ENCODE measurements at places on chromosomes 6 and 20. TPM values are rescaled to one million over a fixed set of nuclear protein-coding genes. Genes with fewer than 3 reads are reported as not detected.
A peak's percentile ranks its signal among the peaks of the same experiment; 100 is the strongest.

DNA sequence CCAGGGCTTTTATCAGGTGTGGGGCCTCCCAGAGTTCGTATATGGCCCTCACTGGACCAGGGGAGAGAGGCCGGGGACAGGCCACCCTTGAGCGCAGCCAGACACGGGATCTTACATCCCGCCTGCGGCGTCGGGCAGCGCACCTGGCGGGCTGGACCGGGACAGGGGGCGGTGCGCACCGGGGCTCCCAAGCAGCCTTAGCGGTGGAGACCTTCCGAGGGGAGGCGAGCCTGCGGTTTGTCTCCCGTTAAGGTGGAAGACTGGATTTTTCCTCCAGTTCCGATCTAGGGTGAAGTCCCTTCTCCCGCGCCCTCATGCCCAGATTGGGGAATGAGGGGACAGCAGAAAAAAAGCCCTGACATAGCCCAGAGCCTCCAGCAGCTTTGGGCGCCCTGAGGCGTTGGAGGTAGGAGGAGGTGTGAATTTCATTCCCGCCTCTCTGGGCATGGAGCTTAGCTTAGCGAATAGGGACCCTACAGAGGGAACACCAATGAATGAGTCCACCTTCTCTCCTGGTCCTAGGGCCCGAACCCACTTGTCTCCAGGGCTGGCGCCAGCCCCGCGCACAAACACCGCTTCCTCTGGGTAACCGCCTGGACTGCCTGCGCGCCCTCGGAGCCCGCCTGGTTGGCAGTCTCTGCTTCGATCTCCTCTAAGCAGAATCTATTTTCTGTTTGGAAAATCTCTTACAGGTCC, 6.7 kb upstream of the LAMP5 start:
- DNase-seq, result no peak

CTCFL gene
- total RNA-seq, result 0.12 TPM

DNA sequence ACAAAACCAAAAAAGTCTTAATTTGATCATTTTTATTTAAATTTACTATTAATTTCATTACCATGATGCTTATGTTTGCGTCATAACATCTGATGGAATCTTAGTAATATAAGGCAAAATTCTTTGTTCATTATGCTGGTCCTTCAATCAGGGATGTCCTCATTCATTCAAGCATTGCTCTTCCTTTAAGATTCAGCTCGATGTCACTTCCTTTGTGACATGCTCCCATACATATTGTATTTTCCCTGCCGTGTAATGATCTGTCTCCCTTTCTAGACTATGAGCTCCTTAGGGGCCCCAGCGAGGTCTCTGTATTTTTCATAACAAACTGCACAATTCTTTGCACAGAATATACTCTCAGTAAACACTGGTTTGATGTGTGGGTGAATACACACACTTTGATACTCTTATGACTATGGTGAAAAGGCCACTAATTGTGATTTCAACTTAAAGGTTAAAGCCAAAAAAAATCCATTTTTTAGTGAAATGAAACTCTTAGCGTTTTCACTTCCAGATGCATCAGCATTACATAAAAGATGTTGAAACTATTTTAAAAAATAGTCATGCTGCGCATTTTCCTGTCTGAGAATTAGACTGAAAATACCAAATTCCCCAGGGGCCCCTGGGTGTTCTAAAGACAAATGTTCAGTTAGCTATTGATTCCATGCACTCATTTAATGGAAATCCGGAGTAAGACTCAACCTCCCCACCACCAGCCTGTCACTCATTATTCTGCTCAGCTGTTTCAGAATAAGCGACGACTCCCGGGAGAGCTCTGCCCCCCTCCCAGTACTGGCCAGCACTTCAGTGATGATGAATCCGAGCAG, 169.7 kb downstream of the ATXN1 start:
- DNase-seq, result no peak

DNA sequence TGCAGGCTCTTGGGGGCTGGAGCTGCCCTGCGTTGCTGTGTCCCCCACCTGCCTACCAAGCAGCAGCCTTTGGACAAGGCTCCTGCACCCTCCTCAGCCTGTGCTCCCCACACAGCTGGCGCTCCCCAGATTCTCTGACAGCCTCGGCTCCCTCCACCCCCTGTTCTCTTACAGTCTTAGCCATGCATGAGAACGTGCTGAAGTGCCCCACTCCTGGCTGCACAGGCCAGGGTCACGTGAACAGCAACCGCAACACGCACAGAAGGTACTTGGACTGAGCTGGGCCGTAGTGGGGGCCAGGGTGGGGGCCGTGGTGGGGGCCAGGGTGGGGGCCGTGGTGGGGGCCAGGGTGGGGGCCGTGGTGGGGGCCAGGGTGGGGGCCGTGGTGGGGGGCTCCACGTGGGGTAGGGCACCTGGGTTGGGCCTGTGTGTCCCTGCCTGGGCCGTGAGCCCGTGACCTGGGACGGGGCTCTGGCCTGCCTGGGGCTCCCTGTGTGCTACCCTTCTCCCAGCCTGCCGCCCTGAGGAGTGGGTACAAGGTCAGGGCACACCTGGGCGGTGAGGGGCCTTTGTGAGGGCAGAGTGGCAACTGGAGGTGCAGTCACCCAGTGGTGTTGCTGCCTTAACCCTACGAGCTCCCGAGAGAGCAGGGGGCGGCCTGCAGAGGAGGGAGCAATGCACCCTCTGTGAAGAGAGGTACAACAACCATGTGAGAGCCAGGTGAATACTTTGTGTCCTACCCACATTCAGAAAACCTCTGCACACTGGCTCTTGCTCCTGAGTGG, 43.5 kb upstream of the PCMTD2 start:
- DNase-seq, result no peak

SULF2 gene
- 49.0 TPM for total RNA-seq

DNA sequence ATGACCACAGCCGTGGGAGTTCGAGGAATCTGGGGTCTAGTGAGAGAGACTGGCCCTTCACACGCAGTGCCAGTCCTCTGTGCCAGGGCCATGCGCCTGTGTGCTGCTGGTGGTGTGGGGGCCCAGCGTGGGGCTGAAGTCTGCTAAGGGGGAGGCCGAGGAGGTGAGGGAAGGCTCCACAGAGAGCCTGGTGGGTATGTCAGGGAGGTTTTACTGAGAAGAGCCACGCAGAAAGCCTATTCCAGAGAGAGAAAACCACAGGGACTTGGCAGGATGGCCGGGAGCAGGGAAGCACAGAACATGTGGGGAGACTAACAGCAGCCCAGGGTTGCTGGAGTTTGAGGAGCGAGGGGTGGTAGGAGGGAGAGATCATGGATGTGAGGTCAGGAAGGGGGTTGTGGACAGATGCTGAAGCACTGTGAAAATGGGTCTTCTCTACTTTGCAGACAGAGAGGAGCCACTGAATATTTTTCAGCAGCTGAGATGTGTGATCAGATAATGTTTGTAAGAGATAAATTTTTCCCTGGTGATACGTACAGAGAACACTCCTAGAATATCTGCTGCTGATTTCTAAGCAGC, 35.3 kb downstream of the DUSP22 start:
- DNase-seq, result no peak

APOBEC2 gene
- 2.9 TPM for total RNA-seq

GRCh38 chr6:106773996-106774629, 144.7 kb downstream of the QRSL1 start:
- peak; percentile 49 for DNase-seq

Data from hepatocyte (in vitro differentiated cells).